ENCODE measurements at places on chromosomes 5 and 9. TPM values are rescaled to one million over a fixed set of nuclear protein-coding genes. Genes with fewer than 3 reads are reported as not detected.

Gene LCN15
- not detected for total RNA-seq

Gene ADAMTS19
- not detected for total RNA-seq

Gene AQP7
- not detected for total RNA-seq

Gene COL27A1
- 1.6 TPM for total RNA-seq

Gene NADK2
- 19.6 TPM for total RNA-seq

Gene SPATA31E1
- total RNA-seq = not detected

Gene MTRR
- 91.3 TPM for total RNA-seq

Gene CCL28
- 18.3 TPM for total RNA-seq

Gene BTNL8
- not detected for total RNA-seq

Gene ZMYND19
- 96.1 TPM for total RNA-seq

Gene ANGPTL2
- total RNA-seq = not detected

All from natural killer cell treated with Interleukin-12 subunit alpha and Interleukin-12 subunit beta and Interleukin-15 and Interleukin-18, amount 100 ng/mL, for 72 hours (primary cell).